ENCODE measurements at places on chromosomes 7 and 10.

DNA sequence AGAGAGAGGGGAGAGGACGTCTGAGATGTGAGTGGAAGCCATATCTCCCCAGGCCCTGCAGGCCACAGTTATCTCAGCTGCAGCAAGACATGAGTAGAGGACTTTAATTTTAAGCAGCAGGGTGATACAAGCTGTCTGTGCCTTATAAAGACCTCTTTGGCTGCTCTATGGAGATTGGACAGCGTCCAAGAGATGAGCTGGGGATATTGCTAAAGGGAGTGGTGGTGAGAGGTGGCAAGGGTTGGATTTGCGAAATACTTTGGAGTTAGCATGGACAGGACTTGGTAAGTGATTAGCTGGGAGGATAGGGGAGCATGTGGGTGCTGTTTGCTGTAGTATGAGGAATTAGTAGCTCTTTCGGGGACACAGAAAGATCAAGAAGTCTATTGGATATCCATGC lies 191.8 kb downstream of the CACNB2 start:
- DNase-seq, result no peak

- no peak for DNase-seq
These were observed 233.8 kb upstream of the GRB10 start for GRCh38 chr7:51016546-51016945.

GRCh38 chr7:120259386-120259785 lies 13.6 kb upstream of the KCND2 start:
- no peak for DNase-seq

DNA sequence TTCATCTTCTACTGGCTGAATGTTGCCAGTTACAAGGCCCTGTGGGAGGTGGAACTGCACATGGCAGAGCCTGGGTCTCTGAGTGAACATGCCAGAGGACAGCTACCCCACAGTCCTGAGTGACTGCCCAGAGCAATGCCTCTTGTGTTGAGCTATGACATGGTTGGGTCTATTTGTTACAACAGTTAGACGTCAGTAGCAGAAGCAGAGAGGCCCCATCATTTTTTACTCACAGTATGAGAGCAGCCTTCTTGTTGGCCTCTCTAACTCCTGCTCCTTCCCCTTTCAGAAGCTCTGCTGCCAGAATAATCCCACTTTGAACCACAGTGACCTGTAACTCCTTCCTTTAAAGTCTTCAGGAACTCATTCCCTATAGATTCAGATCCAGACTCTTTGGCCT lies 30.8 kb upstream of the NRP1 start:
- no peak for DNase-seq

DNA sequence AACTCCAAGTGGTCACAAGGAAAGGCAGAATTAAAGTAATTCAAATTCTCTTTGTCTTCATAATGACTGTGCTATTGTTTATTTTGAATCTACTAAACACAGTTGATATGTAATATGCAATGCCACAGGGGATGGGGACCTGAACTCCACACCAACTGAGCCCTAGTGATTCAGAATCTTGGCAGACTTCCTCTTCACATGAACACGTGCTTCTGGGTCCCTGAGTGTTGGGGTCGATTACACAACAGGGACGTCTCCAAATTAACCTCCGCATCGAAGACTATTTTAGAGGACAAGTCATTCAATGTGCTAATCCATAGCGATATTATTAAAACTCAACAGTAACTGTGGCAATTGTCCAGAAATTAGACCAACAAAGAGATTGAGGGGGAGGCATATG lies 95.3 kb upstream of the CARD11 start:
- DNase-seq, result no peak

GRCh38 chr10:49119746-49120145 lies 4.4 kb upstream of the VSTM4 start:
- no peak for DNase-seq

DNA sequence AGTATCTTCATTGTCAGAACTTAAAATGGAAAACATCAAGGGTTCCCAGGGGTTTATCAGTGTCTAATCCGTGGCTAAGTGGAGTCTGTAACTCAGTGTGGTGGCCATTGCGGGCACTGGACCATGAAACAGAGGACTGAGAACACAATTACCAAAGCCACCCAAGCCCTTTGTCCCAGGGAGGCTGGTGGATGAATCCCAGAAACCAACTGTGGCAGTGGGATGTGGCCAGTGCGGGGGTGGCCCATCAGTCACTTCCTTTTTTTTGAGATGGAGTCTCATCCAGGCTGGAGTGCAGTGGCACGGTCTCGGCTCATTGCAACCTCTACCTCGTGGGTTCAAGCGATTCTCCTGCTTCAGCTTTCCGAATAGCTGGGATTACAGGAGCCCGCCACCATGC lies 61.8 kb downstream of the TACC2 start:
- no peak for DNase-seq

DNA sequence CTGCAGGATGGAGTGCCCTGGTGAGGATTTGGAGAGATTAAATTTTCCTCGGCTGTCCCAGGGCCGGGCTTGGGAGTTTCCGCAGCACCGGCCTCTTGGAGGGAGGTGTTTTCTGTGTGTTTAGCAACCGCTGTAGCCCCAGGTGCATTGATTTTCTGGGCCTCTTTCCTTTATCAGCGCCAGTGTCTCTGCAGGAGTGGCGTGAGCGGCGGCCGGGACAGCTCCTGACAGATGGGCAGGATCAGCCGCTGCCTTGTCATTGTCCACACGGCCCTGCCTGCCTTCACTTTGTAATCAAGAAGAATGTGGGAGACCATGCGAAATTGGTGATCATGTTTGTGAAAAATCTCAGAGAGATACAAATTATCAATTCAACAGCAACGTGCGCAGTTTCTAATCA lies 32.4 kb downstream of the NKX6-2 start:
- DNase-seq, result no peak

DNA sequence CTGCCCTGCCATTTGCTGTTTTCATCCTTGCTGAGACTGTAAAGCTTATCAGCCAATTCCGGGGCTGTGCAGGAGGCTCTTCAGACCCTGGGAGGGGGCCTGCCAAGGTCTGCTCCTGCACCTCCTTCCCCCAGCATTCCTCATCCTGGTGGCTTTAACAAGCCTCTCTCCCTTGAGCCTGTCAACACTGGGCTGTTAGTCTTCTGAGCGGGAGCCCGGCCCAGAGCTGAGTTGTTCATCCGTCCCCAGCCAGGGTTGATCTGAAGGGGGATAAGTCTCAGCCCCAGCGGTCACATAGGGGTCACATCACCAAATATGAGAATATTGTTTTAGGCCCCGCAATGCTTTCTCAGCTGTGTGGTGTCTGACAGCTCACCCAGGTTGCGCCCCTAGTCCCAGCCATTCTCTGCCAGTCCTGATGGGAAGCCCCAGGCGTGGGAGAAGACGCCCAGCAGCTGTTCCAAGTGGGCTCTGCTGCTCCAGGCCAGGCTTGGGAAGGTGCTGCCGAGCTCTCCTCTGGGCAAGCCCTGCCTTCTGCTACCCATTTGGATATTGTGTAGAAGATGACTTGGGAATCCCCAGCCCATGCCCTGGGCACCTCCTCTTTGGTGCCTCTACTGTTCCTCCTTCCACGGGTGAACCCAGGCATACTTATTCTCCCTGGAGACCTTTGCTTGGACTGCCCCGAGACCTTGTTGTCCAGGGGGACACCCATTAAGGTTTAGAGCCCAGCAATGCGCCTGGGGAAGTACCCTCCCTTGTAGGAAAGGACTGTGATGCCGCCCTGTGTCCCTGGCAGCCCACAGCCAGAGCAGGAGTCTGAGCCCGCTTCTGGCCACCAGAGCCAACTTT lies 23.5 kb upstream of the TRIM8 start:
- no peak for DNase-seq

DNA sequence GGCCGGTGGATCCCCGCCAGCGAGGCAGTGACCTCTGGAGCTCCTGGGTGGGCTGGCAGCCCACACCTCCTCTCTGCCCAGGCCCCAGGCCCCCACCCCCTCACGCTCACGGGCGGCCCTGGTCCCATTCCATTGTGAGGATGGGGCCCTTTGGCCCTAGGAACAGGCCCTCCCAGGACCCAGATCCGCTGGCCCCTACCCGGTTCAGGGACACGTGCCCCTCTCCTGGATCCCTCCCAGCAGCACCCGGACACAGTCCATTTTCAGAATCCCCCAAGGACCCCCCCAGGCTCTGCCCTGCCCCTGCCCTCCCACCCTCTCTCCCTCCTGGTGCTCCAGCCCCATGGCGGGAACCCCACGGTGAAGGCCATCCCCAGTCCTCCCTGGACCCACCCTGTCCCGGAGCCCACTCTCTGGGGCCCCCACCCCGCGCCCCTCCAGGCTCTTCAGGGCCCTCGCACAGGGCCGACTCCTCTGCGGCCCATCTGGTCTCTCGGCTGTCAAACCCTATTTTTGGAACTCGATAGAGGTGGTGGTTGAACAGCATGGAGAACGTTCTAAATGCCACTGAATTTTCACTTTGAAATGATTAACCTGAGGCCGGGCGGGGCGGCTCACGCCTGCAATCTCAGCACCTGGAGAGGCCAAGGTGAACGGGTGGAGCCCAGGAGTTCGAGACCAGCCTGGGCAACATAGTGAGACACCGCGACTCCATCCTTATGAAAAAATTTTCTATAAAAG lies 8.1 kb downstream of the ADAP1 start:
- no peak for DNase-seq

Measured in H1 (cell line).